ENCODE measurements at places on chromosomes 2 and 18. TPM values are rescaled to one million over a fixed set of nuclear protein-coding genes. Genes with fewer than 3 reads are reported as not detected.

The TFCP2L1 gene
- 0.02 TPM for total RNA-seq

The SNTG2 gene
- not detected for total RNA-seq

The STK11IP gene
- 38.0 TPM for total RNA-seq

The SLC5A6 gene
- 89.2 TPM for total RNA-seq

The C2orf78 gene
- not detected for total RNA-seq

The TMEM178A gene
- total RNA-seq: not detected

The FBLN7 gene
- 29.6 TPM for total RNA-seq

The C2orf66 gene
- total RNA-seq: 0.42 TPM

The FABP1 gene
- total RNA-seq: not detected

The NAGK gene
- total RNA-seq: 75.2 TPM

The ABCB6 gene
- 32.9 TPM for total RNA-seq

The RUFY4 gene
- 0.64 TPM for total RNA-seq

The ARHGAP28 gene
- not detected for total RNA-seq

DNA sequence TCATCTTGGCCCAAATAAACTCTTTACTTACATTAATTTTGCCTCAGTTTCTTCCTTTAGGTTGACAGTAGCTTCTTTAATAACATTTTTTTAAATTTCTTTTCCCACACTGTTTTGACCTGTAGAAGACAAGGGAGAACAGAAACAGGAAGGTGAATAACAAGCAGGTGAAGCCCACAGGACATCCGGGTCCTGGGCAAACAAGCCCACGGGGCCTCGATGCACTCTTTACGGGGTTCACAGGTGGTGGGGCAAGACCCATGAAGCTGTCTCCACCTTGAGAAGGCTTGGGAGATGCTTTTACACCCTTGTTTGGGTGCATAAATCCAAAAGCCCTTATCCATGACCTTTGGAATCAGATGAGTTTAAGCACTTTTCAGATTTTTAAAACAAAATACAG, 301.0 kb upstream of the MGAT5 start:
- H3K4me3 ChIP-seq: no peak overlapping the region
- no peak overlapping the region for H3K27ac ChIP-seq
- H3K36me3 ChIP-seq: no peaks in the 10 kb centered on the region
- no peaks in the 10 kb centered on the region for H3K4me1 ChIP-seq
- H3K27me3 ChIP-seq: peaks cover 10% of the 10 kb centered on the region

GRCh38 chr2:9422321-9423099, 818 bp downstream of the ITGB1BP1 start:
- H3K4me1 ChIP-seq: peaks cover 40% of the 10 kb centered on the region
- no peaks in the 10 kb centered on the region for H3K27me3 ChIP-seq
- DNase-seq: peak; percentile 31
- H3K4me3 ChIP-seq: peak overlapping the region; percentile 92
- H3K36me3 ChIP-seq: peaks cover 17% of the 10 kb centered on the region
- peak overlapping the region; percentile 92 for H3K27ac ChIP-seq

- H3K27me3 ChIP-seq: no peaks in the 10 kb centered on the region
- H3K27ac ChIP-seq: no peak overlapping the region
- H3K4me1 ChIP-seq: peaks cover 16% of the 10 kb centered on the region
- DNase-seq: no peak
- H3K4me3 ChIP-seq: no peak overlapping the region
- H3K36me3 ChIP-seq: peaks cover 30% of the 10 kb centered on the region
Measured at GRCh38 chr18:76943542-76944339, 121.4 kb downstream of the ZNF236 start.

GRCh38 chr2:144322379-144322778, 197.5 kb downstream of the ZEB2 start:
- no peak overlapping the region for H3K27ac ChIP-seq
- peaks cover 23% of the 10 kb centered on the region for H3K36me3 ChIP-seq
- DNase-seq: no peak
- no peak overlapping the region for H3K4me3 ChIP-seq
- H3K4me1 ChIP-seq: peaks cover 64% of the 10 kb centered on the region

- H3K27me3 ChIP-seq: no peaks in the 10 kb centered on the region
- H3K27ac ChIP-seq: no peak overlapping the region
- no peak for DNase-seq
Measured at GRCh38 chr18:45122506-45122905, 441.8 kb downstream of the SETBP1 start.

GRCh38 chr2:529424-529823, 147.8 kb downstream of the TMEM18 start:
- H3K4me3 ChIP-seq: no peak overlapping the region
- no peaks in the 10 kb centered on the region for H3K36me3 ChIP-seq
- DNase-seq: no peak
- H3K27ac ChIP-seq: no peak overlapping the region
- H3K27me3 ChIP-seq: no peaks in the 10 kb centered on the region

DNA sequence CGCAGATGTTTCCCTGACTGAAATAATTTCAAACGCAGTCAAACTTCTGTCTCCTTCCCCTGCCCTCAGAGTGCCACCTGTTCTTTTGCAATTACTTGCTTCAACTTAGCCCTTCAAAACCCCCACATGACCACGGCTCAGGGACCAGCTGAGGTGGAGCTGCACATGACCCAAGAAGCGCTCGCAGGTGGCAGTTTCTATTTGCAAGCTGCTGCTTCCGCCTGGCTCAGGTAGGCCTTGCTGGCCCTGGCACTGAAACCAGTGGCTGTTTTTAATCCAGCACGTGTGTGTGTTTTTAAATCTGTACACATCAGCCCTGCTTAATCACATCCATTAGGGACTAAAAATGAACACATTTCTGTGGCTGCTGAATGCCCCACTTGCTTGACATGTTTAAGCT, 95.3 kb downstream of the CCDC93 start:
- no peak overlapping the region for H3K27ac ChIP-seq
- H3K4me3 ChIP-seq: no peak overlapping the region
- no peaks in the 10 kb centered on the region for H3K4me1 ChIP-seq
- H3K27me3 ChIP-seq: no peaks in the 10 kb centered on the region
- peaks cover 48% of the 10 kb centered on the region for H3K36me3 ChIP-seq

Data from activated T-helper 1 cell treated with anti-CD3 and anti-CD28 coated beads, Interleukin-12 subunit alpha, Interleukin-12 subunit beta, Interleukin-2, Interleukin-4 antibody, amounts not matched to agents 30 ng/mL and 10 ng/mL and 1 ng/mL, durations not matched to agents 14 hours and 24 hours and 36 hours (primary cell).